ENCODE measurements at places on chromosomes 16 and 17.

GRCh38 chr17:20228410-20228809, 219.3 kb downstream of the SPECC1 start:
- no peak for DNase-seq

- peak; percentile 20 for DNase-seq
Observed at GRCh38 chr17:39225959-39226683, 376 bp upstream of the STAC2 start.

GRCh38 chr16:15775209-15775608, 81.6 kb downstream of the MYH11 start:
- DNase-seq: peak; percentile 58

GRCh38 chr16:3095869-3096268, 3.2 kb downstream of the ZSCAN10 start:
- no peak for DNase-seq

- DNase-seq: peak; percentile 40
Observed at GRCh38 chr17:35129973-35130351, 8.5 kb downstream of the FNDC8 start.

DNA sequence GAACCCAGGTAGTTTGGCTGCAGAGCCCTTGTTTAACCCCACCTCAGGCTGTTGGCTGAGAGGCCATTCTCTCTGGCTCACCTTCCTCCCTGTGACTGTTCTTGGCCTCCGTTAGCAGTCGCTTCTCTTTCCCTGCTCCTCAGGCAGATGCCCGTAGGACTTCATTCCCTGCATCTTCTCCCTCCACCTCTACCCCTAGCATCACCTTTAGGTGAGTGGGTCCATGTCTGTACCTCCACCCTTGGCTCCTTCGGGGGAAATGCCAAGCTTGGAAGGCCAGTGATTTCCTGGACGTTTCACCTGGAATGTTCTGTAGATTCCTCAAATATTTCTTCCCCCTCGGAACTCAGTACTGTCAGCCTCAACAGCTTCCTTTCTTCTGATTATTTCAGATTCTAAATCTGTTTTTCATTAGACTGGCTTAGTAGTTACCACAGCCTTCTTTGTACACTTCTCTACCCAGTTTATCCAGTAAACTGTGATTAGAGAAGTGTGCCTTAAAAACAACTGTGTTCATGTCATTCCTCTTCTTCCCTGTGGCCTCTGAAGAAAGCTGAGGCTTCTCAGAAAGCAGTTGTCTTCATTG, 227.9 kb downstream of the MSI2 start:
- peak; percentile 43 for DNase-seq

DNA sequence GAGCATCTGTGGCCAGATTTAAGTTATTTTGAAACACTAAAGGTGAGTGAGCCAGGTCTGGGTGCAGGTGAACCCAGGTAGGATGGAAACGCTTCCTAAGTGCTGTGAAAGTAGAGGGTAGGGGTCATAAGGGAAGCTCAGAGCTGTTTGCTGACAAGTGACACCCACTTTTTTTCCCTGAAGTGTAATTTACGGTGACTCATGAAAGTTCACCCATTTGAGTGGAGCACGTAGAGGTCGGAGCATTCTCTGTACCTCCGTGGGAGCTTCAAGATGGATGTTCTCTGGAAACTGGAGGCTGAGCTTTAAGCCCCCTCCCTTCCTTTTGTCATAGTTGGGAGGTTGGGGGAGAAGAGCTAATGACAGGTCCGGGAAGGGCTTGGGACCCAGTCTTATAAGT, 44.3 kb downstream of the MPRIP start:
- no peak for DNase-seq
